Karpas-422 (cell line): ENCODE measurements at places on chromosomes 11 and 22. TPM values are rescaled to one million over a fixed set of nuclear protein-coding genes. Genes with fewer than 3 reads are reported as not detected.

The ZNF143 gene
- total RNA-seq: 36.7 and 41.8 TPM in 2 replicates

The GVQW3 gene
- total RNA-seq: 15.8 and 18.5 TPM in 2 replicates

- no peak for DNase-seq
Measured at GRCh38 chr11:65645710-65646109, 7.8 kb downstream of the SIPA1 start.

DNA sequence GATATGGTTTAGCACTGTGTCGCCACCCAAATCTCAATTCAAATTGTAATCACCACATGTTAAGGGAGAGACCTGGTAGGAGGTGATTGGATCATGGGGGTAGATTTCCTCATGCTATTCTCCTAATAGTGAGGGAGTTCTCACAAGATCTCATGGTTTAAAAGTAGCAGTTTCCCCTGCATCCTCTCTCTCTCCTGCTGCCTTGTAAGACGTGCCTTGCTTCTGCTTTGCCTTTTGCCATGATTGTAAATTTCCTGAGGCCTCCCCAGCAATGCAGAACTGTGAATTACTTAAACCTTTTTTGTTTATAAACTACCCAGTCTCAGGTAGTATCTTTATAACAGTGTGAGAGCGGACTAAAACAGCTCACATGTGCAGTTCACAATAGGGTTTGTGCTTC is 1668.7 kb upstream of the RAG2 start:
- DNase-seq: no peak

The C11orf42 gene
- total RNA-seq: not detected in 2 replicates

DNA sequence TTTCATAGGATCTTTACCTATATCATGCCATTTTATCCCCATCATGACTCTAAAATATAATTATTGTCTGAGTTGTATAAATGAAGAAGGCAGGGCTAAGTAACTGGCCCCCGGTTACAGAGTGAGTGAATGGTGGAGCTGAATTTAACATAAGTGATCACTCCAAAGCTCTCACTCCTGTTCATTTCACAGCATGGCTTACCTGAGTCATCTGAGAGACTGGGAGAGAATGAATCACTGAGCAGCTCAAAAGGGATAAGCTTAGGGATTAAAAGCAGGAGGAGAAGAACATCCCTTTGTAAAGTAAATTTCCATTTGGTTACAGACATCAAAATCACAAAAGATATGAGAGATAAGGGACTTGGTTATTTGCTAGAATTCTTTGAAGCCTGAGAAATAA is 294.0 kb upstream of the CTSC start:
- DNase-seq: no peak

DNA sequence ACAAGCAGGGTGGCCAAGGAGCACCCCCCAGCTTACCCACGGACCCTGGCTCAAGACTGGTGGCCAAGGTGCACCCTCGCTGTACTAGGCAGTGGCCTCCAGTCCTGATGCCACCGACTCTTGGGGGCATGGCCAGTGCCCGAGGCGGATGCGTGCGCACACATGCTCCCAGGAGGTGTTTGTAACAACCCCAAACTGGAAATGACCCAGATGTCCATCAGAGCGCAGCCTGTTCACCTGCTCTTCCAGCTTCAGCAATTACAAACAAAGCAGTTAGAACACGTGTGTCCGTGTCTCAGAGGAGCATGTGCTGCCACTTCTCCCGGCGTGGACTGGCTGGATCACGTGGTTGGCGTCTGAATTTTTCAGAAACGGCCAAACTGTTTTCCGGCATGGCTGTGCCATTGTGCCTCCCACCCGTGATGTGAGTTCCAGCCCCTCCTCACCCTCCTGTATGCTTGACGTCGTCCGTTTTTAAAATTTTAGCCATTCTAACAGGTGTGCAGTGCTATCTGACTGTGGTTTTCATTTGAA is 7.1 kb upstream of the MUC6 start:
- no peak for DNase-seq

- no peak for DNase-seq
Measured at GRCh38 chr11:1760351-1761109, 3.2 kb downstream of the CTSD start.

GRCh38 chr22:20979243-20979809 is 2.8 kb upstream of the LZTR1 start:
- peak; percentile 97 for DNase-seq

The CRYBA4 gene
- total RNA-seq: not detected in 2 replicates

GRCh38 chr11:75450236-75450635 is 17.2 kb upstream of the KLHL35 start:
- DNase-seq: no peak

GRCh38 chr11:134878785-134879184 is 466.7 kb upstream of the B3GAT1 start:
- DNase-seq: no peak

GRCh38 chr11:103420593-103420992 is 311.4 kb downstream of the DYNC2H1 start:
- DNase-seq: no peak

The MYBPC3 gene
- total RNA-seq: 0.67 and 0.72 TPM in 2 replicates

GRCh38 chr11:66339162-66339675 is 3.0 kb upstream of the RIN1 start:
- DNase-seq: no peak

- peak; percentile 78 for DNase-seq
Measured at GRCh38 chr11:19311308-19312030, 70.7 kb upstream of the E2F8 start.

The GLYAT gene
- not detected in 2 replicates for total RNA-seq

DNA sequence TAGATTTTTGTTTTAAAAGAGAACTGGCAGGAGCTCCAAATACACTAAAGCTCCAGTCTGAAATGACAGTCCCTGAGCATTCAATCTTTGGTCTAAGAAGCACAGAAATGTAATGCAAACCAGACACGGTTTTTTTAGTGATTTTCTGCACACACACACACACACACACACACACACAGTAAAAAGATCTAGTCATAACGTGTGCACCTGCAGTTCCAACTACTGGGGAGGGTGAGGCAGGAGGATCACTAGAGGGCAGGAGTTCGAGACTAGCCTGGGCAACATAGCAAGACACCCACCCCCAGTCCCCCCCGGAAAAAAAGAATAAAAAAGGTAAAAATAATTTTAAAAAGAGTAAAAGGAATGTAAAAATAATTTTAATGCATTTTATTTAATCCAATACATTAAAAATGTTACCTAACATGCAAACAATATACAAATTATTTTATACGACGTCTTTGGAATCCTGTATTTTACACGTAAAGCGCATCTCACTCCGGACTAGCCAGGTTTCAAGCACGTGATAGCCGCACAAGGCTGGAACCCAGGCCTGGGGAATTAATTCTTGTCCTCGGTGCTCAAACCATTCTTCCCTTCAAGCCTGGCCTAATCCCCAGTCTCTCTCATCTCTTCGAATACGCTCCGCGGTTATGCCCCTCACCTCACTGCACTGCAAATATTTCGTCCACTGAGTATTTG is 762 bp upstream of the TBC1D22A start:
- DNase-seq: peak; percentile 71

DNA sequence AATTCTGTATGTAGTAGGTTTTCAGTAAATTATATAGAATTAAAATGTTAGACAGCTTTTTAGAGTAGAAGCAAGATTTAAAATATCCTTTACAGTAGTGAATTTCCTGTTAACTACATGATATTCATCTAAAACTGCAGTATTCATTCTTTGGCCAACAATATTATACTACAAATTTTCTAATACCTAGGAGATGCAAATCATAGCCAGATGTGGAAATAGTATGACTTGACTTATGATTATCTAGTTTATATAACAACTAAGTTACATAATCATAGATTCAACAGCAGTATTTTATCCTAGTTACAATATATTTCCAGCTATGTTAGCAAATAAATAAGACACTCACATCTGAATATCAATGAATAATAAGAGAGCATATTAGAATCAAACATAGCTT is 163.2 kb downstream of the MSANTD4 start:
- DNase-seq: no peak

DNA sequence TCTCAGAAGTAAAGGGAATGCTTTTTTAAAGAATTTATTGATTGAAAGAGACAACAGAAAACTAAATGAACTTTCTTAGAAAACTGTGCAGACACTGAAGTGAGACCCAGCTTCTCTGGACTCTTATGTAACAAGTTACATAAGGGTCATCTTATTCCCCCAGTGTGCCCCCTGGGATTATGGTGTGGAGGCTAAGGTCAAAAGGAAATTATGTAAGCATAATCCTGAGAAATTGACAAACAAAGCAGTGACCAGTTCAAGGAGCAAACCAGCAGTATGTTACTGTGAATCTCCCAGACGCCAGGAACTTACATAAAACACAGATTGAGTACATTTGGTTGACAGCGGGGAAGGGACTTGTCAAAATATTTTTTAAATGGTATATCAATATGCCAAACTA is 78.6 kb downstream of the SLC1A2 start:
- DNase-seq: no peak

GRCh38 chr22:33580310-33580709 is 340.0 kb downstream of the LARGE1 start:
- no peak for DNase-seq

The SLC29A2 gene
- 0.15 and 0.90 TPM in 2 replicates for total RNA-seq

- DNase-seq: no peak
Measured at GRCh38 chr11:70103256-70103975, 25.3 kb downstream of the ANO1 start.

- DNase-seq: no peak
Measured at GRCh38 chr11:113736323-113736722, 30.2 kb upstream of the TMPRSS5 start.

DNA sequence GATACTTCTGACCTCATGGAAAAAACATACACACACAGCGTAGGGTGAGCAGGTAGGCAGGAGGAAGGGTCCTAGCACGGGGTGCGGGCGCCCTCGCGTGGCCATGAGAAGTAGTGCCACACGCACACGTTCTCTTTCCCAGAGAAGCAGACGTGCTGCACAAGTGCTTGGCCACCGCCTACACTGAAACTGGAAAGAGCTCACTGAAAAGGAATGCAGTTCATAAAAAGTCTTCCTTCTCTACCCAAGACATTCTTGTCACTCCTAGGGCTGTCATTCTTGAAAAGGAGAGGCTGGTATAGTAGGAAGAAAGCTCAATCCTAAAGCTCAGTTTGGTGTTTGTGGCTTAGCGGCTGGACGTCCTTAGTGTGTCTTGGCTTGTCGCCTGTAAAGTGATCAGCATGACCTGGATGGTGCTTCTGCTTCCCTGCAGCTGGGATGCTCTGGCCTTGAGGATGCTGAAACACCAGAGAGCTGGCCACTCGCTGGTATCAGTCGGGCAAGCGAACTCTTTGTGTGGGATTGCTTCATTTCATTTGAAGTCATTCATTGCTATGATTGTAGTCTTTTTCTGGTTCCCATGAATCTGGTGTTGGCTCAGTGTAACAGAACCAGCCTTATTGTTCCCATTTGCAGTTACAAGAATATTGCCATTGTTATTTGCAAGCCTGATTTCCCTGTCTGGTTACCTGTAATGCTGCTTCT is 303.8 kb downstream of the NTM start:
- peak; percentile 69 for DNase-seq

The C11orf65 gene
- total RNA-seq: 2.3 and 7.2 TPM in 2 replicates

GRCh38 chr22:49035818-49036457 is 791.7 kb downstream of the BRD1 start:
- DNase-seq: no peak

DNA sequence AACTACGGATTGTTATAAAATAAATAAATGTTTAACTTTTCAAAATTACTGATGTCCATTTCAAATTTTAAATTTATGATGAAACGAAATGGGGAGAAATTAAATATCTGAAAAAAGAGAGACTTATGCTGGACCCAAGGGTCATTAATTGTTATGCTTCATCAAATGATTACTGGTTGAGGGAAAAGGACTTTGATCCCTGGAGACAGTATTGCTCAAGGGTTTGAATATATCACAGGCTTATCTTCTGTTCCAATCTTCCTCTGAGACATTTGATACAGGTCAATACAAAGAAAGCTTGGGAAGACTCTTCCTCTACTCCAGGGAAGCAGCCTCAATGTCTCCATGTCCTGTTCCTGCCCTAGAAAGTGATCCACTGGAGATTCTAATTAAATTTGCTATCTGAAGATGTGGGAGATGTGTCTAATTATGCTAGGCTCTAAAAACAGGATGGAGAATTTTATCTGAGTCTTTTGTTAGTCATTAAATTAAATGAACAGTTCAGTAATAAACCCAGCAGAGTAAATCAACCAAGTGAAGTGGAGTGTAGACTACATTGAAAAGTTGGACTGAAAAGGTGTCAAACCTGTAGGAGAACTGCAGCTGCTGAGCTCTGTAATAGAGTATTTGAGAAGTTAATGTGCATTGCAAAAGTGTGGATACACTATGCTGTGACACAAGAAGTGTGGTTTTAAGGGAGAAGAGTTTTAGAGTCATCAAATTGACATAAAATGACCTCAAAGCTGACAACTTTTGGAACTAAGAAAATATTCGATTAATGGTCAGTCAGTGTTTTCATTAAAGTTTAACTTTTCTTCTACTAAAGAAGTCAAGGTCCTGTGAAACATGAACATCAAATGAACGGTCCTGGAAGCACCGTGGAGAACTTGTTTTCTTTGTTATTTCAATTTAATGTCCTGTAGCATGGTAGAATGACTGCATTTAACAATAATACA is 623.7 kb upstream of the CCDC90B start:
- DNase-seq: no peak

The IL17RA gene
- total RNA-seq: 5.8 and 7.1 TPM in 2 replicates

DNA sequence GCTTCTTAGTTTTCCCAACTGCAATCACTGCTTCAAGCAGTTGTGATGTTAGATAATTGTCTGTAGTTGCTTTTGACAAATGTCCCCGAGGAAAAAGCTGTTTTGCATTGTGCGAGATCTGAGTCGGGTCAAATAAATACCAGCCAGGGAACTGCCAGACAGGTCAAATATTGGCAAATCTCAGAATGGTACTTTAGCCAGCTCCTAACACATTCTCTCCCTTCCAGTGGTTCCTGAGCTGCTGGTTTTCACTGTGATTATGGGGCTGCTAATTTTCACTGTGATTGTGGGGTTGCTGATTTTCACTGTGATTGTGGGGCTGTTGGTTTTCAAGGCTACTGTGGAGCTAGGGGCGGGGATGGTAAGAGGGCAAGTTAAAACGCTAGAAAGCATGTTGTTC is 14.3 kb downstream of the RASSF10 start:
- no peak for DNase-seq

DNA sequence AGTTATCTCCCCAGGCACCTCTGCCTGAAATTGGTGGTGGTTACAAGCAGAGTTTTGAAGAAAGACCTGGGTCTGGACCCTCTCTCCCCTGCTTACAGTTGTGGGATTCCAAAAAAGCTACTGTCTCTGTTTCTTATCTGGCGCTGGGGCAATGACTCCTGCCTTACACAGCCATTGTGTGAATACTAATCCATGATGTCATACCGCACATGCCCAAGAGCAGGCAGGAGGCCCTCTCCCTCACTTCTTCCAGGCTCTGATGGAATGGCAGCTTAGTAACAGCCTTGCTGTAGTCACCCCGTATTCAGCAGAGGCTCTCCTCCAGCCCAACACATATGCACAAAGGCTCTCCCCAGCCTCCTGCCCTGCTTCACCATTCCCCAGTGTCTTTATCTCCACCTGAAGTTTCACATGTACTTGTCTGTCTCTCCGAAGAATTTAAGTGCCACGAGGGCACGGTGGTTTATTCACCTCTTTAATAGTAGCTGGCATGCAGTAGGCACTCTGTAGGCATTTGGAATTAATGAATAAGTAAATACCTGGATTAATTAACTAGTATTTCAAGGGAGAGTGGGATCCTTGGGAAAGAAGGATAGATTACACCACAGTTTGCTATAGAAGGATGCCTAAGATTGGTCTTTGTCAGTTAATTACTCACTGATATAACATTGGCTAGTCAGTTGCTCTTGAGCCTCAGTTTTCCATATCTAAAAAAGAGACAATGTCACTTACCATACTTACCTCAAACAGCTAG is 165.6 kb downstream of the ETS1 start:
- no peak for DNase-seq

The EMID1 gene
- total RNA-seq: 0.26 and 0.32 TPM in 2 replicates

- DNase-seq: peak; percentile 26
Measured at GRCh38 chr11:27702811-27703210, 2.6 kb upstream of the BDNF start.

The DNAJB7 gene
- total RNA-seq: not detected in 2 replicates
